A172 (cell line): ENCODE measurements at places on chromosomes 12 and 14.

DNA sequence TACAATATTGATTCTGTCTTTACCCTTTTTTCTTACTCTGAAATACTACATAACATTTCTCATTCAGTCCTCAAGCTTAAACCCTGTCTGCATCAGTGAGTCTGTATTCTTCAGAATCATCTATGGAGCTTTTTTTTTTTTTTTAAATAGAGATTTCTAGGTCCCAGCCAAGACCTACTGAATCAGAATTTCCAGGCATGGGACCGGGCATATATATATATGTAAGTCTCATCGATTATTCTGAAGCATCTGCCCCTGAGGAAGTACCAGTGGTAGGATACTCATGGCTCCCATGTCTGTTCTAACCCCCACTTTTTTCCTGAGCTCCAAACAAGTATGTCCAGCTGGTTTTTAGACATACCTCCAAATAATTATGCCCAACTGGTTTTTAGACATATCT is 6.1 kb downstream of the DDX47 start:
- DNase-seq, result no peak

GRCh38 chr14:76174982-76175381 is 23.3 kb downstream of the GPATCH2L start:
- no peak for DNase-seq

GRCh38 chr12:50102131-50102531 is 1.7 kb upstream of the GPD1 start:
- DNase-seq, result no peak

DNA sequence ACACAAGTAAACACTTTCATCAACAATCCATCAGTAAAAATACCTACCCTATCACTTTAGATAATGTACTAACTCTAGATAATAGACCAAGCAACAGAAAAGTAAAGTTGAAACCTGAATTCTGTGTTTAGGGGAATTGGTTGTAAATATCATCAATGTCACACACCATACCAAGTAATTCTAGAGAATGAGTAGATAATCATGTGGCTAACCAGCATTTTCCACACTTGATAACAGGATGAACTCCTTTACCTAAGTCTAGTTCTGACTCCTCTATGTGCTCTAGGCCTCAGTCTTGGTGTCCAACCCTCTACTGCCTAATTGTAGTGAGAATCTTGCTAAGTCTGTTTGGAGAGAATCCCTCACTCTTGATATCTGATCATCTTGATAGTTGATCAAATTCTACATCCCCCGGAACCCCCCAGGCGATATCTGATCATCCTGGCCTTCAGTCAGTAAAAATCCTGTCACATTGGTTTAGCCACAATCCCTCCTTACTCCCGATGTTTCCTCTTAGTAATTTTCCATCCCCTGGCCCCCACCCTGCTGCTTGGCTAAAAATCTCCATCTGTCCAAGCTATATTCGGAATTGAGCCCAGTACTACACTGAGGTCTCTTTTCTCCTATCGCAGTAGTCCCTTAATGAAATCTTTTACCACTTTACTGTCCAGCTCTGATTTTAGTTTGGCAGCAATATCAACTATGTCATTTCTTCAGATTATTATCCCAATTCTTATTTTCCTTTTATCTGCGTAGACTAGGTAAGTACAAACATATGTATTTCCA is 3.4 kb upstream of the SLCO1A2 start:
- no peak for DNase-seq

DNA sequence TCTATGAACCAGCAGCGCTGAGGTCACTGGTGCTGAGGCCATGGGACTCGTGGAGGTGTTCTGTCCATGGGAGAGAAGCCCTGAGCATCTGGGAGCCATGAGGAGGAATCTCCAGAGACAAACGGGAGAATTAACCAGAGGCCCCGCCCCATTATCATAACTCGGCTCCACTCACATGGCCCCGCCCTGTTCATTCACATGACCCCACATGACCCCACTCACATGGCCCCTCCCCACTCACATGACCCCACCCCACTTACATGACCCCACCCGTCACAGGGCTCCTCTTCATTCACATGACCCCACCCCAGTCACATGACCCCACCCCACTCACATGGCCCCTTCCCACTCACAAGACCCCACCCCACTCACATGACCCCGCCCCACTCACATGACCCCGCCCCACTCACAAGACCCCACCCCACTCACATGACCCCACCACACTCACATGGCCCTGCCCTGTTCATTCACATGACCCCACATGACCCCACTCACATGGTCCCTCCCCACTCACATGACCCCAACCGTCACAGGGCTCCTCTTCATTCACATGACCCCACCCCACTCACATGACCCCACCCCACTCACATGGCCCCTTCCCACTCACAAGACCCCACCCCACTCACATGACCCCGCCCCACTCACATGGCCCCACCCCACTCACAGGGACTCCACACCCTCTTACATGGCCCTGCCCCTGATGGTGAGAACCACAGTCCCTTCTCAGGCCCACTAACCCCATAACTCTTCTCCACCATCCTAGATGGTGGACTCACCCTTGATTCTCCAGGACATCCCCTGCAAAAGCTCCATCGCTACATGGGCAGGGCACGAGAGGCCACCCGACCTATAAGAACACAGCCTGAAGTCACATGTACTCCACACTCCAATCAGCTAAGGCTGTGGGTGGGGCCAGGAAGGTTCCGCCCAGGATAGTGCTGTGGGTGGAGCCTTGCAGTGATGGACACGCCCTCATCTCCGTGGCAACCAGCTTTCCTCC is 151.1 kb upstream of the SFSWAP start:
- no peak for DNase-seq

DNA sequence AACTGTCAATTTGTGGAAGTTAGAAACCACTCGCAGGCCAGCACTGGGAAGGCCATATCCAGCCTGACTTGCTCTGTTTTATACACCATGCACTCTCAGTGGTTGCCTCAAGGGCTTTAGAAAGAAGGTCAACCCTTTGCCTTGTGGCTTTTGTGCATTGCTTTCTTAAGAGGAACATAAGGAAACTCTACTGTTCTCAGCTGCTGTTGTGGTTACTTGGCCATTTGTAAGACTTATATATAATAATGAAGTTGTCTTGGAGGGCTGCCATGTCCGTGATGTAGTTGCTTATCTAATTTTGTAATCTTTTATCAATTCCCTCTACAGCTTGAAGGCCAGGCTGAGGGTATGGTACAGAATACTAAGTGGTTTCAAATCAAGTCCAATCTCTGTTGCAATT is 637.8 kb downstream of the DIO2 start:
- no peak for DNase-seq

DNA sequence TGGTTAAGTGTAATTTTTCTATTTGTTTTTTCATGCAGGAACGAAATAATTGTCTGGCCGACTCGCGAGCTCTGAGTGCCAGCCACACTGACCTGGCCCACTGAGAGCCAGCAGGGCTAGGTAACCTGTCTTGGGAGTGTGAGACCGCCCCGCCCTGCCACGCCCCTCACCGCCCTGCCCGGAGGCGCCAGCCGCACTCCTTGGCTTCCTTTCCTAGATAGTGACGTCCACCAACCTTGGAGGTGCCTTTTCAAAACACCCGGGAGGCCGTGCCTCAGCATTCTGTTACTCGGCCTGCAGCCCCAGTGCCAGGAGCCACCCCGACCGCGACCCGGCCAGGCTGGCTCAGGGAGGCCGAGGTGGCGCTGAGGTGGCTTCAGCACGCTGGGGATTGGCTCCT is 21.7 kb downstream of the XRCC3 start:
- no peak for DNase-seq

DNA sequence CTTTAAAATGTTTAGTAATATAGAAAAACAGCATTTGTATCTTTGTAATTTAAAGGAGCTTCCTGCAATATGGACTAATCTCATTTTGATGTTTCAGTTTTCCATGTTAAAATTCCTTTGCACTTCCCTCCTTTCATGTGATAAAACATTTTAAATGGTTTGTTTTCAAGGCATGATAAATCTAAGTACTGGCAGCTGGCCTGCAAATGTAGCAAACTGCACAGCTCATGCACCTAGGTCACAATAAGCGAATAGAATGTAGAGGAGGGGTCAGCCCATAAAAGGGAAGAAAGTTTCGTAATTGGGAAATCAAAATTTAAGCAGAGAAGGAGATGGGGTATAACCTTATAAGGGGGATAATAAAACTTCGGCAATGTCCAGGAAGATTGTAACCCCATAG is 80.0 kb upstream of the KCNH3 start:
- DNase-seq, result no peak

GRCh38 chr12:58433959-58434358 is 486.3 kb downstream of the LRIG3 start:
- DNase-seq, result peak; percentile 78

GRCh38 chr14:59377491-59377890 is 87.7 kb downstream of the GPR135 start:
- DNase-seq, result no peak

DNA sequence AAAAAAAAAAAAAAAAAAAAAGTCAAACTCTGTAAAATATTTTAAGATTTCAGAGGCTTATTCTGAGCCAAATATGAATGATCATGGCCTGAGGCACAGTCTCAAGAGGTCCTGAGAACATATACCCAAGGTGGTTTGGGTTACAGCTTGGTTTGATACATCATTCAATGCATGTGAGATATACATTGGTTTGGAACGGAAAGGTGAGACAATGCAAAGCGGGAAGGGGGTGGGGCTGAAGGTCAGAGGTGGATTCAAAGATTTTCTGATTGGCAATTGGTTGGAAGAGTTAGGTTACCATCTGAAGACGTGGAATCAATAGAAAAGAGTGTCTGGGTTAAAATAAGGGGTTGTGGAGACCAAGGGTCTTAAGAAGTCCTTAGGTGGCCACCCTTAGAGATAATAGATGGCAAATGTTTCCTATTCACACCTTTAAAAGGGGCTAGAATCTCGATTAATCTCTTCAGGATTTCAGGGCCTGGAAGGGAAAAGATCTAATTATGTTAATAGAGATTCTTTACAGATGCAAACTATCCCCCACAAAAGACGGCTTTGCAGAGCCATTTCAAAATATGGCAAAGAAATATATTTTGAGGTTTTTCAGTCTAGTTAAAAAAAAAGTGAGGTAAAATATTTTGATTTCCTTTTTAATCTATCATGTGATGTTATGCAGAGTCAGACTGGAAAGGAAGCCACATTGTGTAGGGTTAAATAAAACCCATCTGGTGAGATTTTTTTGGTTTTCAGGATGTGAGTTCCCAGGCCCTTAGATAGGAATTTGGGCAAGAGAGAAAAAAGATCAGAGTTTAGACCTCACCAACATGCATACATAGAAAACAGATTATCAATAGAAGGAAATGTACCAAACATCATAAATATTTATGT is 173.8 kb upstream of the CNOT2 start:
- no peak for DNase-seq

GRCh38 chr12:109157986-109158385 is 41.6 kb downstream of the ACACB start:
- no peak for DNase-seq

- DNase-seq, result no peak
Observed at GRCh38 chr12:126160912-126161311, 1095.7 kb downstream of the AACS start.

GRCh38 chr12:43177276-43177675 is 374.7 kb downstream of the ADAMTS20 start:
- no peak for DNase-seq

GRCh38 chr12:1916371-1917171 is 1.9 kb downstream of the CACNA2D4 start:
- DNase-seq, result no peak

- DNase-seq, result no peak
Observed at GRCh38 chr14:31530136-31530535, 31.1 kb upstream of the NUBPL start.

DNA sequence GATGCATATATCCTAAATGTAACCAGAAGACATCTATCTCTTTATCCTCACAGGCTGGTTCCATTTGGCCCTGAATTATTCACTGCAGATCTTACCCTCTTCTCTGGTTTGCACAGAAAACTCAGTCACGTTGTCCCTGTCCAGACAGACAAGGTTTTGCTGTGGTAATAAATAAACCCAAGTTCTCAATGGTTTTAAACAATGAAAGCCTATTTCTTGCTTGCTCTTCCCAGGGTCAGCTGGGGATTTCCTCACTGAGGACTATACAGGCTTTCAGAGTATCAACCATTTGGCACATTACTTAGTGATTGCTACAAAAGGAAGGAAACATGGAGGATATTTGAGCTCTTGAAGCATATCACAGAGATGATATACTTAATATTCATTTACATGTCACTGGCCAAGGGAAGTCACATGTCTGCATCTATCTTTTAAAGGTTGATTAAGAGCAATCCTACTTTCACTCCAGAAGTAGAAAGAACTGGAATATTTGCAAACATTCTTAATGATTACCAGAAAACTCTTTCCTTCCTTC is 24.4 kb upstream of the E2F7 start:
- DNase-seq, result no peak

GRCh38 chr14:76719666-76720065 is 41.6 kb upstream of the VASH1 start:
- no peak for DNase-seq

DNA sequence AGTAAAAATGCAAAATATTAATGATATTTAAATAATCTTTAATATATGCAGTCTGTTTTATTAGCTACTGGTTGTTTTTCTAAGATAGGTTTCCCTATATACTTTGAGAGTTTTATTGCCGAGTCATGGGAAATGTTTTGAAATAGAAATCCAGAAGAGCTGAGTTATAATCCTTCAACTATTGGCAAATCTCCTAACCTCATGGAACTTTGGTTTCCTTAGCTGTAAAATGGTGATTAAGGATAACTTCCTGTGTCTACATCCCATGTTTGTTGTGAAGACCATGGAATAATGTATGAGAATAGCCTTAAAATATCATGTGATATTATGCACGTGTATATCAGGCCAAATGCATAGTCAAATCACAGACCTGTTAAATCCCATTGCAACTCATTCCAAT is 51.0 kb downstream of the UNC79 start:
- no peak for DNase-seq

GRCh38 chr12:117718141-117718540 is 250.6 kb downstream of the KSR2 start:
- no peak for DNase-seq

- DNase-seq, result no peak
Observed at GRCh38 chr12:53599579-53599978, 26.6 kb downstream of the ATF7 start.
